Activated CD8-positive, alpha-beta memory T cell treated with anti-CD3 and anti-CD28 coated beads for 1 hour (primary cell): ENCODE measurements at places on chromosomes 7 and 10.

DNA sequence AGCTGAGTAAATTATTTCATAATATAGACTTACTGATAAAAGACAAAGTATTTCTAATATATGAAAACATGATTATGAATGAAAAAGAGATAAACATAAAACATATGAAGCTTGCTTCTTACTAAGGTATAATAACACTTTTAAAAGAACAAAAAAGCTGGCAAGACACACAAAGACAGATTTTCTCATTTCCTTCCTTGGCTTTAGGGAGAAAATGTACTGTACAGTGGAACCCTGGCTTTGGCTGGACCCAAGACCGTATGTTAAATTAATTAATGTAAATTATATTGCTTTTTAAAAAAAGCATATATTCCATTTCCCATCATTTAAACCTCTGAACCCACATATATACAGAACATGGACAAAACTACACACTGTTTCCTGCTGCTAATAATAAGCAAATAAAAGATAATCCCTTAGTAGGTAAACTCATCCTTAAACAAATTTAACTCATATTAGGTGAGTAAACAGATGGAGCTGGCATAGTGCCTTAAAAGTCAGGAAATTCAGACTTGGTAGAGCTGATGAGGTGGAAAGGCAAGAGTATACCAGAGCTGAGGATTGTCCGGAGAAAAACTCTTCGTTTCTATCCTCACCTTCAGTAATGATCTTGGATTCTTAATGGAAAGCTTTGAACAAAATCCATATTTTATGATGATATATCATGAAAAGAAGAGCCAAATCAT lies 1016.4 kb upstream of the KCND2 start:
- no peak for DNase-seq

DNA sequence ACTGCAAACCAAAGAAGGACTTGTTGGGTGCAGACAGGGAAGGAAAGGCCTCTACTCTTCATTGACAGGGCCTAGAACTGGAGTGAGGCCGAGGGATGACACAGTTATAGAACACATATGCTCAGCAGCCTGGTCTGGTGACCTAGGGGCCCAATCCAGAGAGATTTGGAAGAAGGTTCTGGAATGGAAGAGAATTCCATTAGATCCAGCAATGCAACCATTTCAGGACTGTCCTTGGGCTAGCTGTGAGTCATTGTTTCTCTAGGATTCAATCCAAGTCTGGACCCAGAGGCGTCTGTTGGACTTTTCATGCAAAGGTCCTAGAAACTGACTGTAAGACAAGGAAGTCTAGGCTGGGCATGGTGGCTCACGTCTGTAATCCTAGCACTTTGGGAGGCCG lies 59.2 kb downstream of the WIPF3 start:
- DNase-seq = no peak

GRCh38 chr10:51629934-51630639 lies 69.3 kb downstream of the CSTF2T start:
- DNase-seq = no peak

DNA sequence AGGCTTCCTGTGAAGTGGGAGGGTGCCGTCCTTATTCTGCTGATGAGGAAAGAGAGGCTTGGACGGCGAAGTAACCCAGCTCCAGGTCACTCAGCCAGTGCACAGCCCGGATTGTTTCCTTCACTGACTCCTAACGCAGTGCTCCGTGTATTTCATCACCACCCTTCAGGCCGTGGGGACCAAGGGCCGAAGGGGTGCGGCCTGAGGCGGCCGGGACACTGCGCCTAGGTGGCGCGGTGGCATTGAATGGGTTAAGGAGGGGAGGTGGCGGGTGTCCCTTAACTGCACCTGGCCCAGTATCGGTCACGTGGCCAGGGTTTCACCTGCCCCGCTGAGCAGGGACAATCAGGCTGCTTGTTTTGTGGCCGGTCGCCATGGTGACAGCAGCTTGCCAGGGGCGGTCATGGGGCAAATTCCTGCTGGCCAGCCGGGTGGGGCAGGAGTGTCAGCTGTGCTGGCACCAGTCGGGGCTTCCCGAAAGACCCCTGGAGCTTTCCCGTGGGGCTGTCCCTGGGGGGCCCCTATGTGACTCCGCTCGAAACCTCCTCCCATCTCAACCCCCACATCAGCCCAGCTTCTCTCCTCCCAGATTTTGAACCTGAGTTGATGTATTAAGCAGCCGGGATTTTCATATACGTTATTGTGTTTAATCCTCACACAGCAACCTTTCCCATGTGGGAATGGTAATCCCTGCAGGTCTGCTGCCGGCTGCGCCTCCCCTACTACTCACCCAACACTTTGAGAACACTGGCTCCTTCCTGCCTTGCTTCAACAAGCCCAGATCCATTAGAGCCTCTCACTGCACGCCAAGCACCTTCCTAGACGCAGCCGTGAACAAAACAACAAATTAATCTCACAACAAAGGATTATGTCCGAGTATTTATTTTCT lies 4.4 kb upstream of the ABHD11 start:
- DNase-seq = no peak

GRCh38 chr7:158959954-158960353 lies 103.6 kb downstream of the DYNC2I1 start:
- no peak for DNase-seq

DNA sequence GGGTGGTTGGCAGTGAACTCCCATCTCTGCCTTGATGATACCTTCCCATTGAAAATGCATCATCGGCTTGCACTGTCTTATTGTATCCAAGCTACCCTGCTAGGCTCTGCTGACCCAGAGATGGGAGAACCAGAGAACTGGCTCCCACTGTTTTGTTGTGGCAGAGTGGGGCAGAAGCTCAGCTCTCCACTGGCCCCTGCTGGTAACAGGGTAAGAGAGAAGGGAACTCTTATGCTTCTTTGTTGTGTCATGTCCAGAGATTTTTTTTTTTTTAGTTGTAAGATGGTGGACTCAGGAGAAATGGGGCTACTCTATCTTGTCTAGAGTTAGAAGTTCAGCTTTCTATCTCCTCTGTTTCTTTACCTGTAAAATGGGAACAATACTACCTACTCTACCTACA lies 100.5 kb upstream of the SDK1 start:
- DNase-seq = no peak
